Activated CD4-positive, alpha-beta T cell treated with anti-CD3 and anti-CD28 coated beads, Interleukin-2, amount 50 U/mL, for 24 hours (primary cell): ENCODE measurements at places on chromosomes 3 and 15.

- DNase-seq = no peak
Measured at GRCh38 chr3:184910664-184911063, 98.7 kb downstream of the VPS8 start.

- no peak for DNase-seq
Measured at GRCh38 chr3:55333923-55334322, 153.2 kb downstream of the WNT5A start.

DNA sequence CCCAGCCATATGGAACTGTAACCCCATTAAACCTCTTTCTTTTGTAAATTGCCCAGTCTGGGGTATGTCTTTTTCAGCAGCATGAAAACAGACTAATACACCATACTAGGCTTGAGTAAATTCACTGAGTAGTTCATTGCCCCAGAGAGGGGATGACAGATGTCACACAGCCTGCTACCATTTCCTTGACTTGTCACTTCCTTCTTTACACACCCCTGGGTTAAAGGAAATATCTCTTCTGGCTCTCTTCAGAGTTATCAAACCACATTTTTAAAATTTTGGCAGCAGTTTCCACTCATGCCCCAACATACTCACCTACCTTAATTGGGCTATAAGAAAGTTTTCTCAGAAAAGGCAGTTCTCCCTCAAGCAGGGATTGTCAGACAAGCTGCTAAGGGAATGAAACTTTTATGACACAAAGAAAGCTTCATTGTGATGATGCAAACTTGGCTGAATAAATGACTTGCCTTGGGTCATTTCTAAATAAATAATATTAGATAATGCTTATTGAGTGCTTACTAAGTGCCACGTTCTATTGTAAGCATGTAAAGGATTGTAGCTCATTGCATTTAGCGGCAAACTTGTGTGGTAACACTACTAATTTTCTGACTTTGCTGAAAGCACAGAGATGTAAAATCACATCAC, 68.0 kb upstream of the RBMS3 start:
- no peak for DNase-seq

GRCh38 chr15:55619783-55620182, 31.6 kb upstream of the PYGO1 start:
- DNase-seq = no peak

- DNase-seq = no peak
Measured at GRCh38 chr3:58608648-58609047, 31.5 kb upstream of the FAM107A start.

DNA sequence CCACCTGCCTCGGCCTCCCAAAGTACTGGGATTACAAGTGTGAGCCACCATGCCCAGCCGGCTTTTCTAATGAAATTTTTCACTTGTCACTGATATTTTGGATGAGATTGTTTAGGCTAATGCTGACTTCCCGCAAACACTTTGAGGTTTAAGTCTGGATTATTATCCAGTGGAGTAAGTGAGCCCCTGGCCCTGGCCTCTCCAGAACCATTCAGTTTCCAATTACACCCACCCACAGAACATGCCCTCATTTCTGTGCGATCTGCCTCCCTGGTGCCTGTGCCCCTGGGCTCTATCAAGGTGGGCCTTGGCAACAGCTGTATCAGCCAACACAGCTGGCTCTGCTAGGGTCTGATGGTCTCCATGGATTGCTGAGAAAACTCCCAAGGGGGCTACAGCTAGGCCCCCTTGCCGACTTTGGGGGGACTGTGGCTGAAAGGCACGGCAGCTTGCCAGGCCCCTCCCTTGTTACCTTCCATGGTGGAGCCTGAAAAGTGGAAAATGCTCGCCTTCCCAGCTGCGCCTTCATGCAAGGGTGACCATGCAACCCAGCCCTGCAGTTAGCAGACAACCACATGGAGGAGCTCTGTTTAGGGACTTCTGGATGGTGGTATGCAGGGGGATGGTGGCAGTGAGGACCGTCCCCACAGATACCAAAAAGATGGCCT, 288.9 kb downstream of the FAM43A start:
- no peak for DNase-seq

DNA sequence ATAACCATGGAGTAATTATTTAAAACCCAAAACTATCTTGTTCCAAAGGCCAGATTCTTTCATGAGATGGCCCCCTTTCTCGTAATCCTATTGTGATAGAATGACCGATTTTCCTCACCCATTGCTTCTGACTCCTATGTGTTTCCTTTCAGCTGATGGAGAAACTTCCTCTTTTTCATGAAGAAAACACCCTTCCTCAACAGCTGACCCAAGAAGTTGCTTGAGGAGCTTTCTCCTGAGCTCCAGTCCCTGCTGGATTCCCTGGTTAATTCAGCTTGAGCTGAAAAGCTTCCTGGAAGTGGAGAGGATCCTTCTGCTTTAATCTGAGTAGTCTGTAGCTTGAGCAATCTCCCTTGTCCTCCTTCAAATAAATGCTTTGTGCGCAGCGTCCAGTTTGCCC, 75.0 kb downstream of the BFSP2 start:
- DNase-seq = no peak

- DNase-seq = no peak
Measured at GRCh38 chr15:36458411-36458810, 121.0 kb upstream of the CDIN1 start.

- DNase-seq = no peak
Measured at GRCh38 chr3:170352936-170353335, 4.6 kb upstream of the SKIL start.

- DNase-seq = peak; percentile 64
Measured at GRCh38 chr3:46987743-46988401, 8.4 kb downstream of the NBEAL2 start.

GRCh38 chr3:10219737-10220136, 28.5 kb upstream of the TATDN2 start:
- DNase-seq = no peak

GRCh38 chr3:40465456-40465855, 8.3 kb downstream of the RPL14 start:
- DNase-seq = no peak

GRCh38 chr3:177646749-177647148, 449.5 kb upstream of the TBL1XR1 start:
- DNase-seq = no peak

DNA sequence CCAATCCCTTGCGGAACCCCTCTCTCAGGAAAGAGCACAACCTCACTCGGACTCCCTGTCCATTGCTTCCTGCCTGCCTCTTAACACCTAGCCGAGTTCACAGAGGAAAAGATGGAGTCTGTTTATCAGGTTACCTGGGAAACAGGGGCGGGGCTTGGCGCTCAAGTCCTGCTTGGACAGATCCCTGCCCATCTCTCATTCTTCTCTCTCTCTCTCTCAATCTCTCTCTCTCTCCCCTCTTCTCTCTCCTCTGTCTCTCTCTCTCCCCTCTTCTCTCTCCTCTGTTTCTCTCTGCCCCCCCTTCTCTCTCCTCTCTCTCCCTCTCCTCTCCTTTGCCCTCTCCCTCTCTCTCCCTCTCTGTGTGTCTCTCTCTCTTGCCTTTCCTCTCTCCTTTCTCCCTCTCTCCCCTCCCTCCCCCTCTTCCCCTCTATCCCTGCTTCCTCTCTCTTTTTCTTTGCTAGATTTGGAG, at the start of gene EFHB:
Gene EFHB (minus strand): TSS at position 120 of the 469 bp plus-strand sequence. CDS start 199 bp downstream, outside the sequence.
- no peak for DNase-seq

GRCh38 chr3:74409066-74409465, 205.4 kb downstream of the CNTN3 start:
- no peak for DNase-seq

DNA sequence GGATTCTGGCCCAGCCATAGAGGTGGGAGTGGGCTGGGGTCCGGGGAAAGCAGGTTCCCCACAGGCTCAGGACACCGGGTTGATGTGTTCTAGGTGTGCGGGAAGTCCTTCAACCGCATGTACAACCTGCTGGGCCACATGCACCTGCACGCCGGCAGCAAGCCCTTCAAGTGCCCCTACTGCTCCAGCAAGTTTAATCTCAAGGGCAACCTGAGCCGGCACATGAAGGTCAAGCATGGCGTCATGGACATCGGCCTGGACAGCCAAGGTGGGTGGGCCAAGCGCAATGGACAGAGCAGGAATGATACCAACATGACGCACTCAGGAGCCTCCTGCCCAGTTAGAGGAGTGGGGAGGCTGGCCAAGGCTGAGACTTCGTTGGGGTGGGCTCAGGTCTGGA, 28.2 kb downstream of the IDH2 start:
- DNase-seq = no peak

- DNase-seq = no peak
Measured at GRCh38 chr15:41150279-41150678, 34.2 kb upstream of the INO80 start.

DNA sequence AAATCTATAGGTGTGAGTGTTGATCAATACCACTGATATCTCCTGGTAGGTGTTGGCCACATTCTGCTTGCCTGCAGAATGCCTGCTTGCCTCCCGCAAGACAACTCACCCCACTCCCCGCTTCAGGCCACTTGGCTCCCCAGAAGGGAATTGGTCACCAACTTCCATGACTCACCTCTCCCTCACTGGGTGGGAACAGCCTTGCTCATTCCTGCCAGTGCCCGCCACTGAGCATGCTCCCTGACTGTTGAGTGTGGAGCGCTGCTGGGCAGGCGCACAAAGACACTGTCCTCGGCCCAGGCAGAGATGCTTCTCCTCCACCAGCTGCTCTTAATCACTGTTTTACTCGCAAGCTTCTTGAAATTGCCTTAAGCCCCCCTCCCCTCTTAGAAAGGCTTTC, 57.3 kb upstream of the PPP2R3A start:
- DNase-seq = no peak

DNA sequence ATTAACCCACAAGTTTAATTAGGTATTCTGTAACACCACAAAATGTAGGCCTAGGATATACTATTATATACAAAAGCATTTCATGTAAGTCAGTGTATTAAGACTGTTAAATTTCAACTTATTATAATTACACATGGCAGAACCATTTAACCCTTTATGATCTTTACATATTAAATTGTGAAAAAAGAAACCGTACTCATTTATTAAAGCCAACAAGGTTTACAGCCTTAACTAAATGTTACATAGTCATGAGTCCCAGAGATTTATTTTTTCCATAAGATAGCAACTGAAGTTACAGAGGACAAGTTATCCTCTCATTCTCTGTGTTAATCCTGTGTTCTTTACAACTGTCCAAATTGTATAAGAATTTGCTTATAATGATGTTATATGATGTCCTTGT, 615.8 kb upstream of the AGTR1 start:
- DNase-seq = no peak

- no peak for DNase-seq
Measured at GRCh38 chr3:63974451-63974850, 48.8 kb downstream of the PSMD6 start.

- no peak for DNase-seq
Measured at GRCh38 chr3:8503871-8504610, 2.4 kb downstream of the LMCD1 start.

DNA sequence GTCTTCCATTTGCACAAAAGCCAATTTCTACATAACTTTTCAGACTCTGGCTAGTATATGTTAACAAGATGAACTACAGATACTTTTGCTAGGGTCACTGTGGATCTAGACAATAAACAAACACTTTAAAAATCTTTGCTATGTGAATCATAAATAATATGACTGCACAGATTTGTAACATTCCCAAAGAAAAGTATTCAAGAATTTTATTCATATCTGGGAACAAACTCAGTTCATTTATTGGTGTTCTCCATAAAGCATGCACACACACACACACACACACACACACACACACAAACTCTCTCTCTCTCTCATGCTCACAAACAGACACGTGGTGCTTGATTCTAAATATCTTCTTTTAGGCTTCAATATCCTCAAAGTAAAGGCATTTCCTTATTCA, 18.8 kb upstream of the THRB start:
- no peak for DNase-seq

DNA sequence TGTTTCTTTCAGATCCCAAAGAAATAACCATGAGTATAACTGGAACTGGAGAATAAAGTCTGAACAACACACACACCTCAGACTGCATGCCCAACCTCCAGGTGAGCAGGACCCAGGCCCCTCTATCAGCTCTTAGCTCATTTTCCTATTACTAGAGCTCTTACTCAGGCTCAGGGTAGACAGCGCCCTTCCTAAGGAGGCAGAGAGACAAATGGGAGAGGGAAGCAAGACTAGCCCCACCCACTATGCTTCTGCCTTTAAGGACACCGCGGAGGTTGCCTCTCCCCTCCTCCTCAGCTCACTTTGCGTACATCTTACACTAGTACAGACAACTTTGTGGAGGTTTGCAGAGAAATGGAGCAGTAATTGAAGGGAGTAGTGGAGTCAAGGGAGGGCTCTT, 44.0 kb upstream of the GLCE start:
- DNase-seq = no peak

- no peak for DNase-seq
Measured at GRCh38 chr3:111763001-111763471, 96.0 kb upstream of the PHLDB2 start.

DNA sequence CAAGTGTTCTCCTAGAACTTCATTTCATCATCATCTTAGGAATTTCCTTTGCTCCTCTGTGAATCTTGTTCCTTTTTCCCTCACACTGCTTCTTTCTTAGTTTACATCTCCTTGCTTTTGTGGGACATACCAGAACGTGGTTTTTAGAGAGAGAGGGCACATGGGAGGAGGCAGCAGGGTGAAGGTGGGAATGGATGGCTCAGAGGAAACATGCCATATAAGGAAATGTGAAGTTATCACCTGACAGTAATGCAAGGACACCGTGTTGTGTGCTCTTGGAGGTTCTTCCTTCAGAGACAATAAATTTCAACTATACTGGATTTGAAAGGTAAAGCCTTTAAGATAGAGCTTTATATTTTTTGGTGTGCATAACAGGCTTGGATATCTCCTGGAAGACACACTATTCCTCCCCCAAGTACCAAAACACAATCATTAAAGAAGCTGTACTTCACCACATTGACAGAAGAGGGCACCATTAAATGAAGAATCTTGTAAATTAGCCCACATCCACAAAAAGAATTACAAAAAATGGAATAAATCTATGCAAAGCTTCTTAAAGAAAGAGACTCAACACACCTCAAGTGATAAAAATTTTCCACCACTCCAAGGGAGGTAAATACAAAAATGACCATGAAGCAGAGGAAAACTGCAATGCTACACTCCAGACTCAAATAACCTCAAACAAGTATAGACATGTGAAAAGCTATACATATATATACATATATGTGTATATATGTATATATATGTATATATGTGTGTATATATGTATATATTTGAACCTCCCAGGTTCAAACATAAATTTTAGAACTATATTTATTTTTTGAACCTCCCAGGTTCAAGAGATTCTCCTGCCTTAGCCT, 26.1 kb downstream of the RPL39L start:
- no peak for DNase-seq

DNA sequence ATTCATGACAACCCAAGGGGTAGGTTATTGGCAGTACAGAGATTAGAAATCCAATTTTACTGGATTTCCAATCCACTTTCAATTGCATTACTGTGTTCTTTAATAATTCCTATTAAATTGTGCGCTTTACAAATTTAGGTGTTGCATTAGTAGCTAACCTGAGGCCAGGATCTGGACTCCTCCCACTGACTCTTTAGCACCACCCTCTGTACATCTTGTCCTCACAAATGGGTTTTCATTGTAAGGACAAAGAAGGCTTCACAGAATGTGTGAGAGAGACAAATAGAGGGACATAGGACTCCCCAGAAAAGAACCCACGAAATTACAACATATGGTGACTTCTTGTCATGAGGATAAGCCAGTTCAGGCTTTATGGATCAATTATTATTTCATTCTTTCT, 643.1 kb upstream of the NAALADL2 start:
- no peak for DNase-seq
